CD4-positive, alpha-beta T cell treated with Interleukin-17A for 4 hours (primary cell): ENCODE measurements at places on chromosomes 6 and 20.

- DNase-seq: peak; percentile 94
These were observed 1.4 kb upstream of the FOXO3 start for GRCh38 chr6:108559097-108559883.

DNA sequence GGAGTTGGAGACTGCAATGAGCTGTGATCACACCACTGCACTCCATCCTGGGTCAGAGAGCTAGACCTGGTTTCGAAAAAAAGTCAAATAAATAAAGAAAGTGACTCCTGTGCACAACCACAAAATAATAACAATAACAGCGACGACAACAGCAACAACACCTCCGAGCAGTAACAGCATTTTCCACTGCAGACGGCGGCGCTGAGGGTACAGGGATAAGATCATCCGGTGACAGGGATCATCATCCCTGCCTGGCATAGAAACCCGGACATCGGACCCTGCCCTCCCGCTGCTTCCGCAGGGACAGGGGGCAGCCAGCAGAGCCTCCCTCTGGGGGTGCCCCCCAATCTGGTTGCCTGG, 11.5 kb downstream of the SRXN1 start:
- no peak for DNase-seq

DNA sequence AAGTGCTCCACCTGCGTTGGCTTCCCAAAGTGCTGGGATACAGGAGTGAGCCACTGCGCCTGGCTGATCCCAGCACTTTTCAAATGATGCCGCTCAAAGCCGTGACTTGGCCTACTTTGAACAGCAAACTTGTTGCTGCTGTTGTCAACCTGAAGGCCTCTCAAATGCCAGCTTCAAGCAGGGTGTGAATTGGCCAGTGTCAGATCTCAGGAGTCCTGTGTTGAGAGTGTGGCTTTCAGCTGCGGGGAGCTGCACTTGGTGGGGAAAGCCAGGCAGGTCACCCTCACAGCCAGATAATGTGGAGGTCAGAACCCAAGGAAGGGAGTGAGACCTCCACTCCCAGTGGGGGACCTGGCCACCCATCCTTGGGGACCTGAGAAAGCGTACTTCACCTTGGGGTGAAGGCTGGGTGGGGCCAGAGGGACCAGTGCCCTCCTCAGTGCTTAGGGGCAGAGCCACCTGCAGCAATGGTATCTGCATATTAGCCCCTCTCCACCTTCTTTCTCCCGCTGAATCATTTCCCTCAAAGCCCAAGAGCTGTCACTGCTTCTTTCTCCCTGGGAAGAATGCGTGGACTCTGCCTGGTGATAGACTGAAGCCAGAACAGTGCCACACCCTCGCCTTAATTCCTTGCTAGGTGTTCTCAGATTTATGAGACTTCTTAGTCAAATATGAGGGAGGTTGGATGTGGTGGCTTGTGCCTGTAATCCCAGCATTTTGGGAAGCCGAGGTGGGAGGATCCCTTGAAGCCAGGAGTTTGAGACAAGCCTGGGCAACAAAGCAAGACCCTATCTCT, 19.1 kb upstream of the PANK2 start:
- DNase-seq: no peak

DNA sequence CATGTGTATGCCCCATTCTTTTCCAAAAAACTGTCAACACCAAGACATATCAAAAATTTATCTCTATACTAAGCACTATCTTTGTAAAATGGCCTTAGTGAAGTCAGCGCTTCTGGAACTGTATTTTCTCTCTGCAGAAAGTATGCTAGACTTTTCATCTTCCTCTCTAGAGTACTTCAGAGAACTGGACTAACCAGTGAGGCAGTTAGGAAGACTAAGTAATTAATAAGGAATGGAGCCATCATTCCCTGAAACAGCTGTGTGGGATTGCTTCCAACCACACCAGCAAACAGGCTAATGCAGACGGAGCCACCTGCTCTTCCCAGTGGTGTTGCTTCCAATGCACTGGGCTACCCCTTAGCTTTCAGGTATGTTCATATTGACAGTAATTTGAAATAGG, 169.1 kb upstream of the FUT9 start:
- DNase-seq: no peak

DNA sequence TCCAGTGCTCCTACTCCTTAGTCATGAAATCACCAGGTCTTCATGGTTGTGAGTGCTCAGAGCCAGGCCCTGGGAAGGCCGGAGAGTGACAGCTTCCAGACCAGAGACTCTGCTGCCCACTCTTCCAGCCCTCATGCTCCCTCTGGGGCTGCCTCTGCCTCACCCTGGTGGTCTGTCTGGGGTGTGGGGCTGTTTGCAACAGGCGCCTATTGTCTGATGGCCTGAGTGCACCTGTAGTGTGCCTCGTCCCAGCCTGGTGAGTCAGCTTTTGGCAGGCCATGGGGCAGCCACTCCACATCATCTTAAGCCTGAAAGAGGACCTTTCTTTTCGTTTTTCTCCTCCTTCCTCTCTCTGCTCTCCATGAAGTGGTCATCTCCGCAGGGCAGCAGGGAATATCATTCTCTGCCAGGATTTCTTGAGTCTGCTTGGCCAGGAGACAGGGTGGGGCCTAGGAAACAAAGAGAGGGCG, 173.8 kb downstream of the VEGFA start:
- no peak for DNase-seq

- DNase-seq: no peak
These were observed 40.0 kb upstream of the NRN1 start for GRCh38 chr6:6046716-6047115.

DNA sequence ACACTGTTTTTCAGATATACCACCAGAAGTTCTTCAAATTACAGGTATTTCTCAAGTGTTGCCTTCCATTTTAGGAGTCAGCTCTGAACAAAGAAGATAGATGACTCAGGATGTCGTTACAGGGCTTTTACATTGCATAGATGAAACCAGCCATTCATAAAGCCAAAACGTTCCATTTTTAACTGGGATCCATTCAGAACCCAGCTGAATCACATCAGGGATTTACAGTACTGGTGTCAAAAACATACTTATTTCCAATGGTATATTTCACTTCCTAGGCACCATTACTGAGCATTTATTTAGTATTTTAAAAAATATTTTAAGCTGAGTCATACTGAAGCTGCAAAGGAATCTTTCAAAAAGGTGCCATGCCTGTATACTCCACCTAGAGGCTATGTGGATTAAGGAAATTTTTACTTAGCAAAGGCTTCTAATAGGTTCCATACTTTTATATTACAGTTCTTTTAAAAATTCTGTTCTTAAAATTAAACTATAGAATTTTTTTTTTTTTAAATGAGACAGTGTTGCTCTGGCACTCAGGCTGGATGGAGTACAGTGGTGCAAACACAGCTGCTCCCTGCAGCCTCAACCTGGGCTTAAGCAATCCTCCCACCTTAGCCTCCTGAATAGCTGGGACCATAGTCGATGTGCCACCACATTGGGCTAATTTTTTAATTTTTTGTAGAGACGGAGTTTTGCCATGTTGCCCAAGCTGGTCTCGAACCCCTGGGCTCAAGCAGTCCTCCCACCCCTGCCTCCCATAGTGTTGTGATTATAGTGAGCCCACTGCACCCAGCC, 2.6 kb downstream of the ASF1A start:
- DNase-seq: no peak

GRCh38 chr6:149934249-149935156, 7.3 kb upstream of the ULBP2 start:
- peak; percentile 79 for DNase-seq

- DNase-seq: no peak
These were observed 700.9 kb upstream of the SLC35B3 start for GRCh38 chr6:9136141-9136822.

- DNase-seq: no peak
These were observed 15.3 kb downstream of the TCFL5 start for GRCh38 chr20:62846166-62846890.

- no peak for DNase-seq
These were observed 77.6 kb upstream of the EYA2 start for GRCh38 chr20:46816886-46817638.
